ENCODE measurements at places on chromosomes 5 and 9. TPM values are rescaled to one million over a fixed set of nuclear protein-coding genes. Genes with fewer than 3 reads are reported as not detected.

SLC34A1 gene
- 0.04 TPM for polyA plus RNA-seq

CDO1 gene
- polyA plus RNA-seq = 5.4 TPM

MVB12B gene
- 8.9 TPM for polyA plus RNA-seq

ELAVL2 gene
- polyA plus RNA-seq = not detected

ZNF618 gene
- polyA plus RNA-seq = 1.2 TPM

AQP7 gene
- 8.6 TPM for polyA plus RNA-seq

FLT4 gene
- polyA plus RNA-seq = 6.2 TPM

C8G gene
- 5.4 TPM for polyA plus RNA-seq

LURAP1L gene
- polyA plus RNA-seq = 20.3 TPM

SPATA31E1 gene
- polyA plus RNA-seq = not detected

MYMK gene
- polyA plus RNA-seq = not detected

BNC2 gene
- polyA plus RNA-seq = 0.60 TPM

INSL4 gene
- polyA plus RNA-seq = not detected

FAF2 gene
- 4.4 TPM for polyA plus RNA-seq

SOX30 gene
- not detected for polyA plus RNA-seq

FGF1 gene
- polyA plus RNA-seq = 0.60 TPM

ECSCR gene
- polyA plus RNA-seq = 11.4 TPM

KCNV2 gene
- polyA plus RNA-seq = not detected

C9 gene
- not detected for polyA plus RNA-seq

CFAP90 gene
- not detected for polyA plus RNA-seq

PCYOX1L gene
- polyA plus RNA-seq = 7.4 TPM

MZB1 gene
- 3.9 TPM for polyA plus RNA-seq

CKMT2 gene
- 6.0 TPM for polyA plus RNA-seq

CCDC187 gene
- polyA plus RNA-seq = 0.32 TPM

ACTL7B gene
- polyA plus RNA-seq = not detected

TRIM36 gene
- 11.6 TPM for polyA plus RNA-seq

SPAG8 gene
- polyA plus RNA-seq = not detected

DBN1 gene
- polyA plus RNA-seq = 6.0 TPM

OR2K2 gene
- polyA plus RNA-seq = not detected

CHSY3 gene
- polyA plus RNA-seq = 0.50 TPM

GRXCR2 gene
- polyA plus RNA-seq = not detected

PHF24 gene
- polyA plus RNA-seq = not detected

LCN9 gene
- not detected for polyA plus RNA-seq

SEMA4D gene
- polyA plus RNA-seq = 3.6 TPM

DIPK1B gene
- polyA plus RNA-seq = 0.60 TPM

ARL14EPL gene
- not detected for polyA plus RNA-seq

CREB3 gene
- polyA plus RNA-seq = 39.0 TPM

PLAC8L1 gene
- polyA plus RNA-seq = 0.36 TPM

CARTPT gene
- polyA plus RNA-seq = 4.4 TPM

STK32A gene
- polyA plus RNA-seq = 0.50 TPM

CCNO gene
- polyA plus RNA-seq = 2.0 TPM

EPB41L4A gene
- 3.7 TPM for polyA plus RNA-seq

ACOT12 gene
- not detected for polyA plus RNA-seq

CEP72 gene
- polyA plus RNA-seq = 1.6 TPM
